ENCODE measurements at places on chromosomes 1 and 21.

GRCh38 chr1:244794071-244794470 is 41.4 kb upstream of the COX20 start:
- no peak for DNase-seq

GRCh38 chr1:17185485-17185860 is 19.5 kb upstream of the PADI1 start:
- no peak for DNase-seq

- no peak for DNase-seq
These were observed 100.7 kb downstream of the FAM78B start for GRCh38 chr1:166066107-166066506.

DNA sequence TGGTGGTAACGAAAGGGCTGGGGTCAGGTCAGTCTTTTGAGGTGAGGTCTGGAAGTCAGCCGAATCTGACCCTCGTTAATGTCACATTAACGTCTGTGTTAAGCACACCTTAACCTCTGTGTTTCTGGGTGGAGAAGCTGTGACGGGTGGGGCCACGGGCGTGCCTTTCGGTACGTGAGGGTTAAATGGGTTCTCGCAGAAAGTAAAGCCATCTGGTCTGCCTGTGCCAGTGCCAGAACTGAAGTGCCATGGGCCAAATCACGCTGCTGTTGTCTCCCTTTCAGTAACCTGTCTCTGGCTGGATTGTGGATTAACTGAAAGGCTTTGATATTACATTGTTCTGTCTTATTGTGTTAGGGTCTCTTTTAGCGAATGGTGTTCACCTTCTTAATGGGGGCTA is 14.4 kb downstream of the URB2 start:
- DNase-seq, result no peak

DNA sequence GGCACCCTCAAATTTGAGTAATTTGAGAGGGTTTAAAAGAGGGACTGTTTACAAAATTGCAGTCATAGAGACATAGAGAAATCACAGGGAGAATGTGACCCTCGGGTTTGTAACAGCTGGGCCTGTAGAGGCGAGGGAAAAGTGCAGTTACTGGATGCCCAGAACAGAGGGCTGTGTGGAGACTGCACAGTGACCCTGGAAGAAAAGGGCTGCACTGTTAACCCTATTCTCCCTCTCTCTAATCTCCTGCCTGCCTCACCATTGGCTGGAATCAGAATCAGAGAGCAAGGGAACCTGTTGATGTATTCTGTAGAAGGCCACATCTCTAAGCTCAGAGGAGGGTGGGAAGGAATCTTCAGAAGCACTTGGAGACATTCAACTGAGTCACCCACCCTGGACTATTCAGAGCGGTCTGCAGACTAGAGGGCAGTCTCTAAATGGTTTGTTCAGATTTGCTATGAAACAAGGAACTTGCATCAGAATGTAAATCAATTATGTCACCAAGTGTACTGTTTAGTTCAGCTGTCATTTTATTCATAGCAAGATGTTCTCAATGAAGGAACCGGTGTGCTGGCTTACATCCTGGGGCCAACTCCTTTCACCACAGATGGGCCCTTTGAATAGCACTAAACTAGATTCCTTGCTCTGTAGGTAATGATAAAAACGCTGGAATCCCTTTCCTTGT is 132.2 kb upstream of the HOOK1 start:
- no peak for DNase-seq

- DNase-seq, result no peak
These were observed 46.4 kb downstream of the ZNF281 start for GRCh38 chr1:200363264-200363933.

DNA sequence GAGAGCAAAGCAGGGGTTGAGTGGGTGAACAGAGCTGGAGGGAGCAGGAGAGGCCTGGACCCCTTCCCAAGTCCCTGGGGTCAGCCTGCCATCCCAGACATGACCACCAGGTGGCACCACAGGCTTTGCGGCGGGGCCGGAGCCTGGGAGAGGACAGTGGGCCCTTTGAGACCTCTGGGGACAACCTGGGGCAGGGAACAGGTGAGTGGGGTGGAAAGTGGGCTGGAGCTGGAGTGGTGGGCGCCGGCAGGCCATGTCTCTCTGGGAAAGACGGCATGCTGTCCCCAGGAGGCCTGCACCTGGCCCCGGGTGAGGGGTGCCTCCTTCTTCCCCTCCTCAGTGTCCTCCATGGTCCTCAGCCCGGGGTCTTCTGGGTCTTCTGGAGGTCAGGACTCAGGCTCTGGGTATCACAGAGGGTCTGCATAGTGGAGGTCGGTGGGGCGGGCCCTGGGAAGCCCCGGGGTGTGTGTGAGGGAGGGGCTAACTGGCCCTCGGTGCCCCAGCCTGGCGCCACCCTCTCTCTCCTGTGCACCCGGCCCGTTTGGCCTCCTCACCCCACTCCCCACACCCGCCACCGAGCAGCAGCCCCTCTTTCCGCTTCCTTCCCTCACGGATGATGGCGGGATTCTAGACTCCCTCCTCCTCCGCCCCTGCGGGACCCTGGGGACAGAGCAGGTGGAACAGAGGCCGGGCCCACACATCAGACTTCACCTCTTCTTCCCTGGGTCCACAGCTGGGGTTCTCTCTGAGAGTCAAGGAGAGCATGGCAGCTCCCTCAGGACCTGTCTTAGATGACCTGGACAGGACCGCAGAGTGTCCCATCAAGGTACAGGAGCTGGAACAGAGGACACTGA is 28.5 kb upstream of the PKP1 start:
- DNase-seq, result peak; percentile 49

GRCh38 chr1:7993593-7994479 is 32.3 kb downstream of the ERRFI1 start:
- no peak for DNase-seq

Measured in NCI-H2107 (cell line).